A549 treated with RU486 at 1 μM for 4 hours (cell line): ENCODE measurements at places on chromosomes 5 and 9. TPM values are rescaled to one million over a fixed set of nuclear protein-coding genes. Genes with fewer than 3 reads are reported as not detected.

Gene ZNF474
- total RNA-seq: 0.15 to 0.32 TPM (median 0.21 TPM) in 5 replicates

Gene NR5A1
- total RNA-seq: 0.03 to 0.05 TPM in 2 of 5 replicates, not detected in the others

Gene C9
- total RNA-seq: not detected in 5 replicates

Gene PCDHA1
- total RNA-seq: 0.15 to 0.34 TPM (median 0.21 TPM) in 4 of 5 replicates, not detected in the other

Gene CA9
- 4.1 to 7.3 TPM (median 4.6 TPM) in 5 replicates for total RNA-seq

Gene HSD17B3
- total RNA-seq: 0.17 TPM in 1 of 5 replicates, not detected in the others

Gene KIF24
- total RNA-seq: 3.3 to 3.7 TPM (median 3.5 TPM) in 5 replicates

Gene ENTPD2
- 0.31 to 1.1 TPM (median 0.91 TPM) in 5 replicates for total RNA-seq

Gene IL13
- 0.07 to 0.24 TPM in 2 of 5 replicates, not detected in the others for total RNA-seq

Gene EFCAB9
- not detected in 5 replicates for total RNA-seq

Gene TAF1L
- 0.02 TPM in 1 of 5 replicates, not detected in the others for total RNA-seq

Gene IFNA5
- not detected in 5 replicates for total RNA-seq

Gene TICAM2
- 0.51 to 0.79 TPM (median 0.69 TPM) in 5 replicates for total RNA-seq

Gene AK8
- total RNA-seq: 0.80 to 1.4 TPM (median 0.90 TPM) in 5 replicates

Gene TMEM252
- total RNA-seq: not detected in 5 replicates

Gene CACFD1
- total RNA-seq: 3.1 to 4.8 TPM (median 4.4 TPM) in 5 replicates

Gene RNF224
- 0.16 to 0.23 TPM (median 0.23 TPM) in 3 of 5 replicates, not detected in the others for total RNA-seq

Gene LCN9
- not detected in 5 replicates for total RNA-seq

Gene DOK3
- 3.0 to 5.6 TPM (median 4.3 TPM) in 5 replicates for total RNA-seq

Gene GLDC
- total RNA-seq: 12.1 to 13.3 TPM (median 12.9 TPM) in 5 replicates
